ENCODE measurements at places on chromosomes 7 and 10.

DNA sequence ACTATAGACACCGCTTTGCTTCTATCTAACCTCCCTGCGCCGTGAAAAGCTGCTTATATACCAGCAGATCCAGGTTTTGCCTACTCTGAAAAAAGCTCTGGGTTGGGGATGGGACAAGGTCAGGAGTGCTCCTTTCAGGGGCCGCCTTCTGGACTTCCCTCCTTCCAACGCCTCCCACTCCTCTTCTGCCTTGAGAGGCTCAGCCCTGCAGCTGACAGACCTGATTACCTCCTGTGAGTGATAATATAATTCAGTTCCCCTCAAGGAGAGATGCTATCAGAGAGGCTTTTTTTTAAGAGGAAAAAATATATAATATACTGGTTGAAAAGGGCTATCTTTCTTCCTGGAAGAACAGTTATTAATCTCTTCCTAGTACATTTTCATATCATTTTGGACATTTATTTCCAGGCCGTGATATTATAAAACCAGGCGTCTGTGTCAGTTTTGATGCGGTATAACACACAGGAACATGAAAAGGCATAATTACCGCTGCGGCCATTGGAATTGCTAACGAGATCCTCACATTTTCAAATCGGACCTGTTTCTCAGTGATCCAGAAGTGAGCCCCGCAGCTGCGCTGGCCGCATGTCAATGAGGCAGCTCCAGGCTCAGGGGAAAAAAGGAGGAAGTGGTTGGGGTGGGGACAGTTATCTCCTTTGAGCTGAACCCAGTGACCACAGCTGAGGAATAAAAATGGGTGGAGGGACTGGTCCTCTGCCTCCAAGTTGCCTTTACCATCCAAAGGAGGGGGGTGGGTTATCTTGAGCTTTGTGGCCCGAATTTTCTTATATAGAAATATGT lies 457.1 kb downstream of the TYW1 start:
- DNase-seq: no peak

DNA sequence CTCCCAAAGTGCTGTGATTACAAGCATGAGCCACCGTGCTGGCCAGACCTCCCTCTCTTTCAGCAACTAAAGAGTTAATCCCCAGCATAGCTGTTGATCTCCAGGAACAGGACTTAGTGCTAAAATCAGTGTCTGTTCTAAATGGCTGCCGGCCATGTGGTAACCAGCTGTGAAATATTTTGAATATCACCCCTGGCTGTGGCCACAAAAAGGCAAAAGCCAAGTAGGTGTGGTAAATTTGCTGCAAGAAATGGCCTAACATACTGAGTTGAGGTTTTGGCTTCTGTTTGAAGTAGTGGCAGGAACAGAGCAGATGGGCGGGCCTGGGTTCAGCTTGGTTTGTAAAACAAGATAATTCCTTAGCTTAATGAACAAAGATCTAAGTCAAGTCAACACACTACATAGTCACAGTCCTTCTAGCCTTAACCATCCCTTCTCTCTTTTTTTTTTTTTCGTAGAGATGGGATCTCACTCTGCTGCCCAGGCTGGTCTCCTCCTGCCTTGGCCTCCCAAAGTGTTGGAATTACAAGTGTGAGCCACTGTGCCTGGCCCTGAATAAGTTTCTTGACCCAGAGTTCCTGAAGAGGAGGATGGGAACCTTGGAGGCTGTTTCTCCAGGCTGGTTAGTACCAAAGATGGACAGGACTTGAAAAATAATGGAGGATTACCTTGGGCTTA lies 22.7 kb upstream of the AGFG2 start:
- no peak for DNase-seq

DNA sequence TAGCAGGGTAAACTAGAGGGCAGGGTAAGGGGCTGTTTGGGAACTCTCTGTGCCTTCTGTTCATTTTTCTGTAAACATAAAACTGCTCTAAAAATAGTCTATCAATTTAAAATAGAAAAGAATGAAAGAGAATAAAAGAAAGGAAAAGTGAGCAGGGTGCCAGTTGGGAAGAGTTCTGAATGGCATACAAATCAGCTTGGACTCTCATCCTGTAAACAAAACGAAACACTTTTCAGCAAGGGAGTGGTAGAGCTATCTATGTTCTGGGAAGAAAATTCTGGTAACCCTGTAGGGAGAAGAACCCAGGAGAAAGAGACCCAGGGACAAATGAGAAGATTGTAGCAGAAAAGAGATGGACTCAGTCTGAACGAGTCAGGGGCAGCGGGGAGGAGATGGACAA lies 24.6 kb downstream of the SCRN1 start:
- no peak for DNase-seq

- DNase-seq: no peak
These were observed 204.4 kb upstream of the DPP6 start for GRCh38 chr7:153847828-153848227.

- DNase-seq: no peak
These were observed 79.9 kb downstream of the FZD1 start for GRCh38 chr7:91343996-91344629.

- DNase-seq: no peak
These were observed 3.6 kb upstream of the HOXA11 start for GRCh38 chr7:27188386-27189294.

GRCh38 chr10:103793920-103794883 lies 61.2 kb downstream of the SH3PXD2A start:
- DNase-seq: no peak

- DNase-seq: no peak
These were observed 170.8 kb downstream of the DNAJC1 start for GRCh38 chr10:21832821-21833130.

GRCh38 chr7:67018940-67019339 lies 22.3 kb downstream of the TYW1 start:
- DNase-seq: no peak

DNA sequence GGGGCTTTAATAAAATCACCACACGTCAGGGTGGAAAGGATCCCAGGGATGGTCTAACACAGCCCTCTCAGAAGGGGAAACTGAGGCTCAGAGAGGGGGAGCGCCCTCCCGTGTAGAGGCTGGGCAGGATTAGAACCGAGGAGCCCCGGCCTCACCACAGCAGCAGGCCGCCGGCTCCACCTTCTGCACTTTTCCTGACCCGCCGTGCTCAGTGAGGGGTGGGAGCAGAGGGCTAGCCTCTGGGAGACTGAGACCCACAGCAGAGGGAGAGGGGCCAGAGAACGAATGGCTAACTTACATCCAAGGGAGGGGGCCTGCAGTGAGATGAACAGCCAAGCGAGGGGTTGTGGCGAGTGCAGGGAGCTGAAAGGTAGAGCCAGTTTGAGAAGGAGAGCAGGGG lies 79.5 kb downstream of the COL13A1 start:
- no peak for DNase-seq

- DNase-seq: no peak
These were observed 477.2 kb downstream of the DNAJB6 start for GRCh38 chr7:157813741-157814661.

GRCh38 chr7:149874644-149875028 lies 867 bp downstream of the ATP6V0E2 start:
- DNase-seq: no peak

- no peak for DNase-seq
These were observed 55.5 kb upstream of the STEAP1B start for GRCh38 chr7:22555476-22555875.

Measured in stimulated activated CD8-positive, alpha-beta memory T cell treated with anti-CD3 and anti-CD28 coated beads, Interleukin-4, amount 100 ng/mL, for 1 hour (primary cell).